Thyroid gland (tissue), 4 donors: ENCODE measurements at places on chromosomes 11 and 22. TPM values are rescaled to one million over a fixed set of nuclear protein-coding genes. Genes with fewer than 3 reads are reported as not detected.

ABCC8 gene
- total RNA-seq: 19.1 TPM

DNA sequence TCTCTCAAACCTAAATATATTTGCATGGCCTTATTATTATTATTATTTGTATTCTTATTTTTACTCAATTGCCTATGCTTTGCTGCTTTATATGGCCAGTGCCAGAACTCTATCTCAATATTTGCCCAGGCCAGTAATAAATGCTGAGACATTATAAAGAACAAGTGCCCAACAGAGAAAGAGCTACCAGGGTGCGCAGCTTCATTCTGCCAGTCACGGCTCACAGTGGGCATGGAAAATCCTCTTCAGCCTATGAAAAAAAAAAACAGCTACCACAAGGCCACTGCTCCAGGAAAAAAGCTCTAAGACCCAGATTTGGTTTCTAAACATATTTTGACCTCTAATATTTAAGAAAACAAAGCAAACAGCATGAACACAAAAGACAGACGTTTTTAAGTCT is 1223.6 kb downstream of the LRRC4C start:
- DNase-seq: no peak
- H3K36me3 ChIP-seq: no peaks in the 10 kb centered on the region
- H3K27me3 ChIP-seq: no peaks in the 10 kb centered on the region
- no peaks in the 10 kb centered on the region for H3K4me1 ChIP-seq

CBLIF gene
- not detected for total RNA-seq

DNA sequence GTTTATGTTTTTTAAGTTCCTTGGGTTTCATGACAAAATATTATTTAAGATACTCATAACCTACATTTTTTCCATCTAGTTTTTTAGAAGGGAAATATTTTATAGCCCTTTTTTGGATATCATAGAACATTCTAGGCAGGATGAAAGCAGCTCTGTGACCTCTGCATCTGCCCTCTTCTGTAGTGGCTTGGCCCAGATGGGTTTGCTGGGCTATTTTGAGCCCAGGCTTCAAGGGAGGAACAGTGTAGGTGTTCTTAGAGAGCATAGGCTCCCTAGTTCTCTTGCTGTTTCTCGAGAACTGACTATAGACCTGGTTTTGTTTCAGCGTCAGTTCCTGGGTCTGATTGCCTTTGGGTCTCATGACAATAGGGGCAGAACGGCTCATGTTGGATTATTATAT is 32.2 kb downstream of the DIXDC1 start:
- H3K4me1 ChIP-seq: no peaks in the 10 kb centered on the region
- no peak for DNase-seq
- no peaks in the 10 kb centered on the region for H3K36me3 ChIP-seq
- H3K4me3 ChIP-seq: no peak overlapping the region

GRCh38 chr11:48129697-48130395 is 86.8 kb upstream of the OR4B1 start:
- no peak overlapping the region for H3K27ac ChIP-seq
- H3K36me3 ChIP-seq: peaks cover 8% of the 10 kb centered on the region
- peaks cover 23% of the 10 kb centered on the region for H3K4me1 ChIP-seq
- DNase-seq: no peak
- H3K27me3 ChIP-seq: no peaks in the 10 kb centered on the region

ANO1 gene
- total RNA-seq: 40.8 TPM

GRCh38 chr11:91295591-91295990 is 929.0 kb upstream of the FAT3 start:
- no peak overlapping the region for H3K4me3 ChIP-seq
- no peaks in the 10 kb centered on the region for H3K27me3 ChIP-seq
- DNase-seq: no peak
- no peak overlapping the region for H3K27ac ChIP-seq

DNA sequence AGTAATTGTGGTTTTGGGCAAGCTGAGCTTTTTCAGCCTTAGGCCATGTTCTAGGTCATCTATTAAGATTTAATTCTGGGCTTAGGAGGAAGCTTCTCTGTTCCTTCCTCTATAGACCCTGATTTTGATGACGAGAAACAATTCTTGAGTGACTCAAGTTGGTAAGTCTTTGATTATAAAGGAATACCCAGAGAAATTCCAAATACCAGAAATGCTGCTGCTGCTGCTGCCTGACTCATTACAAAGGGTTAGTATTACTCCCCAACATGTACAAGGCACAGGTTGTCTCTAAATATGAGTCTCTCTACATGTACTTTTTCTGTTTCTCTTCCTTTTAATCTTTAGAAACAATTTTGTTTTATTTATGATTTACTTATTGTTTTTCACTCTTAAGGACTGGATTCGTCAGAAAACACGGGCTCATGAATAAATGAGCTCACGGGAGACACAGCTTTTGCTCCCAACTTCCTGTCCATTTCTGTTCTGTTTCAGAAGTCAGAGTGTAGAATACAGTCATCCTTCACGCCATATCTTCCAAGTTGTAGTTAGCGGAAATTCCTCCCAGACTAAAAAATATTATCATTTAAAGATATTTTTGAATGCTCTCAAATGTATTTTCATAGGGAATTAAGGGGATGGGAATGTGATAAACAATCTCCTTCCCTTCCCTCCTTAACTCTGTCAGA is 31.8 kb upstream of the RBMXL2 start:
- no peak for DNase-seq
- no peak overlapping the region for H3K4me3 ChIP-seq
- no peaks in the 10 kb centered on the region for H3K4me1 ChIP-seq
- H3K27me3 ChIP-seq: no peaks in the 10 kb centered on the region
- no peak overlapping the region for H3K27ac ChIP-seq
- H3K36me3 ChIP-seq: no peaks in the 10 kb centered on the region

DNA sequence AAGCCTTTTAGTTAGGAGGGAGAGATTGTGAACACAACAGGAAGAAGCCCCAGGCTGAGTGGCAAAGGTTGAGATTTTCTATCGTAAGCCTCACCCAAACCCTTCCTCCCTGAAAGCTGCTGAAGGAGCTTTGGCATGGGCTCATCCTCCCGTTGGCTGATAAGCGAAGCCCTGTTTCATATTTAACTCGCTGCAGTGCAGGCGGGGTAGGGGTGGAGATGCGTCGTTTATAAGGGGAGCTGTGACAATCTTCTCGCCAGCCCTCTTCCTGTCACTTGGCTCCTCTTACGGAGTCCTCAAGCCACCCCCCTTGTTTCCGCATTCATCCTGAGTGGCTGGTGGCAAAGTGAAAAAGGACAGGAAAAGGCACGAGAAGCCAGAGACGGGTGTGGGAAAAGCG is 137.0 kb downstream of the OR4C45 start:
- H3K27me3 ChIP-seq: no peaks in the 10 kb centered on the region
- no peak for DNase-seq
- H3K36me3 ChIP-seq: no peaks in the 10 kb centered on the region
- no peak overlapping the region for H3K27ac ChIP-seq
- H3K4me3 ChIP-seq: no peak overlapping the region
- H3K4me1 ChIP-seq: no peaks in the 10 kb centered on the region

FAM180B gene
- total RNA-seq: 1.7 TPM
